Peyer's patch (tissue), 4 donors: ENCODE measurements at places on chromosomes 4 and X.
A peak's percentile ranks its signal among the peaks of the same experiment; 100 is the strongest.

GRCh38 chrX:67543818-67544217 is at the start of gene AR:
AR (plus strand) TSS chrX:67544021; CDS start chrX:67545147, 1,126 bp downstream.
- peak; percentile 37 for DNase-seq

- DNase-seq: no peak
These were observed 1060.6 kb upstream of the GRID2 start for GRCh38 chr4:91243132-91243531.

GRCh38 chrX:148499638-148500422 is 587 bp upstream of the AFF2 start:
- no peak for DNase-seq

DNA sequence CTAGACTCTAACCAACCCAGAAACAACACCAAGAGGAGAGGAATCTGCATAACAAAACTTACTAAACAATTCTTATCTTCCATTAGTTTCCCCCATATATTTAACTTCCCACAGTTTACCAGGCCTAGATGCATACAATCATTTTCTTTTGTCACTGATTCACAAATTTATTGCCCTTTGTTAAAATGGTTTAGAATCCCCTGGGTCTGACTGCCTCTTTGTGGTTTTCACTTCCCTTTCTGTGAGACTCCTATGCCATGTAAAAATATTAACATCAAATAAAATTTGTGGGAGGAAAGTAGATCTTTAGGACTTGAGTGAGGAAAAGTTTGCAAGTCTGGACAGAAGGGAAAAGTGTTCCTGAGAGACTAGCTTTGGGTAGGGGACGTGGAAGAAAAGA is 393.8 kb upstream of the CNKSR2 start:
- DNase-seq: no peak

- no peak for DNase-seq
These were observed 272.5 kb downstream of the ARHGAP10 start for GRCh38 chr4:148004228-148004857.

GRCh38 chr4:174406383-174406782 is 115.9 kb downstream of the HPGD start:
- DNase-seq: no peak

DNA sequence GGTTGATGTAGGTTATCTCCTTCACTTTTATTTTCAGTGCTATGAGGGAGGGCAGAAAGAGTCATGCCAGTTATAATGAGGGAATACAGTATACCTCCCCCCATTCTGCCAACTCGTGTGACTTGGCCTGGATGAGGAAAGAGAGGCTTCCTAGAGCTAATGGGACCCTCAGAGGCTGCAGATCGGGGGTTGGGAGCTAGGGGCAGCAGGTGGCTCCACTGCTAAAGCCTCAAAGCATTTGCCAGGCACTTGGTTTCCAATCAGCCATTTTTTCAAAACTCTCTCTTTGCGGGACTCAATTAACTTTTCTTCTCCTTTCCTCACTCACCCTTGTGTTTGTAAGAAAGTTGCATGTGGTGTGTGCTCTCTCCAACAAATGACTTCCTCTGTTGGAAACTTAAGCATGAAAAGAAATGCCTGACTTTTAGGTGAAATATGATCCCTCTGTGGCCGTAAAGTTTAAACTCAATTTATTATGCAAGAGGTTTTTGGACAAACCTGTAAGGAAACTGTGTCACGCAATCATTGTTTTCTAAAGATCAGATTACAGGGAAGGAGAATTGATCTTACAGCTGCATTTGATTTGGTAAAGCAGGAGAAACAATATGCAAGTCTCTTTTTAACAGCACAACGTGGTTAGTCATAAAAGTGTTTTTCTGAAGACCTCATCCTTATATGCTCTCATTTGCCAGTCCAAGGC is 7.0 kb downstream of the SFRP2 start:
- DNase-seq: no peak

DNA sequence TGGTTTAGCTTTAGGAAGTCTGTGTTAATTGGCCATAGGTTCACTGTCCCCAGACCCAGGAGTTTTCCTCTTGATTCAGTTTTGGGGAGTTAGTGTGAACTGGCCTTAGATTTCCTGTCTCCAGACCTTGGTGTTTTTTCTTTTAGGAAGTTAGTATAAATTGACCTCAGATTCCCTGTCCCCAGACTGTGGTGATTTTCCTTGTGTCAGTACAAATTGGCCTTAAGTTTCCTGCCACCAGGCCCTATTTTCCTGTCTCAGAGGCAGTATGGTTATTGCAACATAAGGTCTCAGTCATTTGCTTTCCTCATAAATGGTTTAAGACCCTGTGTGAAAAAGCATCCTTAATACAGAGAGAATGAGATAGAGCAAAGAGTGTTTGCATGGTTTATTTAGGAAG is 595.8 kb downstream of the NLGN4X start:
- DNase-seq: no peak

- DNase-seq: no peak
These were observed 60.4 kb upstream of the CRMP1 start for GRCh38 chr4:5952975-5953951.

GRCh38 chr4:140277576-140277975 is 95.9 kb upstream of the SCOC start:
- no peak for DNase-seq

DNA sequence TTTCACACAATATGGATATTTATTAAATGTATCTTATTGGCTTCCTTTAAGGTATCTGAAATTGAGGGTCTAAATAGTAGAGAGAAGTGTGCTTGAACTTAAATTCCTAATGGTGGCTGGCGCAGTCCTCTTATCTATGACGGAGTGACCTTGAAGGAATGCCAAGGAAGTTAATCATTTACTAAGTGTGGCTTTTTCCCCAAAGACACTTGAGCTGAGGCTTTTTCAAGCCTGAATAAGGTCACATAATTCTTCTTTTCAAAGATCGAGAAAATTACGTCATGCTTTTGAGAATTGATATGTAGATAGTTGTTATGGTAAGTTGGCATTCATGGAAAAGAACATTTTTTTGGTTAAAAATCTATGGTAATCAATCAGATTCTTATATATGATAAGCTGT is 11.7 kb upstream of the PRPS2 start:
- DNase-seq: no peak

DNA sequence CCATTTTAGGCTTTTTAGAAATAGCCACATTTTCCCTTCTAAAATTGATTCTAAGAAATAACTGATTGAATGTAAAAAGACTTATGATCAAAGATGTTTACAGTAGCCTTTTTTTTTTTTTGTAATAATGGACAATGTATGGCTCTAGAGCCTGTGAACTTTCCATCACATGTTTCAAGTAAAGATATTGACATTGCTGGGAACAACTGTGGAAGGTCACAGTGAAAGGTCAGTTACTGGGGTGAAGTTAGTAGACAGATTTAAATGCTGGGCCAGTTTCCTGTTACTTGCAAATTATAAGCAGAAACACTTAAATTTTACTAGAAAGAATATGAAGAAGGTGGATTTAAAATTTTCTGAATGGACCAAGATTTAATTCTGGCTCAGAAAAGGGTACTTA is 18.4 kb downstream of the PAGE2 start:
- DNase-seq: no peak

GRCh38 chrX:124373348-124373747 is 27.0 kb downstream of the SH2D1A start:
- no peak for DNase-seq

GRCh38 chrX:40968180-40968579 is 117.1 kb upstream of the USP9X start:
- DNase-seq: no peak

GRCh38 chrX:69309074-69309792 is 144.0 kb upstream of the PJA1 start:
- no peak for DNase-seq

GRCh38 chrX:120774606-120775005 is 101.1 kb downstream of the CT47B1 start:
- no peak for DNase-seq

DNA sequence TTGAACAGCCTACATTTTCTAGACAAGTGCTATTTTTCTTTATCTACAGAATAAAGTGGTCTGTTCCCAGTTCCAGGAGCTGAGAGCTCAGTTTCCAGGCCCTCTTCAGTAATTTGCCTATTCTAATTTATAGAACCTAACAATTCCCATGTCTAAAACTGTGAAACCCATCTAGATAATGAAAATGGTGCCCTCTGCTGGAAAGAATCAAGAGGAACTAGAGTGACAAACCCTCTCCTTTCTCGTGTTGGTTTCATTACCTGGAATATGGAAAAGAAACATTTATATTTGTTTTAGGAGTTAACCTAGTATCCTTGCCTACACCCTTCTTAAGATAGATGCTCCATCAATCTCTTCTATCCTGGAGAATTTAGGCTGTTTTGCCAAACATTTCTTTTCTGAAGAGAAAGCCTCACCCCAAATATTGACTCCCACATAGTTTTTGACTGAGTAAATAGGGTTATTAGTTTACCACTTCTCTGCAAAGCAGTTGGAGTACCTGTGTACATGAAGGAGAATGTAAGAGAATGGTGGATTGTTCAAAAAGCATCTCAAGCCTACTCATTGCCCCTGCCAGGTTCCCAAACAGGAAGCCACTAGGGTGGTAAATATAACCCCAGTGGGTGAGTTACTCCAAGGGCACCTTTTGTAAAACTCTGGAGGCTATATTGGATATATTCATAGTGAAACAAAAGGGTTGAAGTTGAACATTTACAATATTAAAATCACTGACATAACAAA is 121.6 kb downstream of the RASL11B start:
- no peak for DNase-seq

DNA sequence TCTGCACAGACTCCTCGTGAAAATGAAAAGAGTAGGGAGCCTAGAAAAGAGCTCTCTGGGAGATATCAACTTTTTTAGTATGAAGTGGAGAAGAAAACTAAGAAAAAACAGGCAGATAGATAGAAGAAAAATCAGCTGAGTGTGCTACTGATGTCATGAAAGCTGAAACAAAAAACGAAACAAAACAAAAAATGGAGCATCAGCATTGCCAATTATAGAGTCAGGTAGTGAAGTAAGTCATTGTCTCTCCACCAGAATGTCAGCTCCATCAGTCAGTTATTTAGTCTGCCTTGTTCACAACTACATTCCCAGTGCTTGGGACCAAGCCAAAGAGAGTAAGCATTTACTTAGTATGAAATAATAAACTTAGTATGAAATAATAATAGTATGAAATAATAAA is 595.1 kb downstream of the STPG2 start:
- DNase-seq: no peak

GRCh38 chr4:85979276-85979675 is 380.6 kb downstream of the MAPK10 start:
- no peak for DNase-seq

- no peak for DNase-seq
These were observed 14.4 kb upstream of the CYBB start for GRCh38 chrX:37765507-37765906.

DNA sequence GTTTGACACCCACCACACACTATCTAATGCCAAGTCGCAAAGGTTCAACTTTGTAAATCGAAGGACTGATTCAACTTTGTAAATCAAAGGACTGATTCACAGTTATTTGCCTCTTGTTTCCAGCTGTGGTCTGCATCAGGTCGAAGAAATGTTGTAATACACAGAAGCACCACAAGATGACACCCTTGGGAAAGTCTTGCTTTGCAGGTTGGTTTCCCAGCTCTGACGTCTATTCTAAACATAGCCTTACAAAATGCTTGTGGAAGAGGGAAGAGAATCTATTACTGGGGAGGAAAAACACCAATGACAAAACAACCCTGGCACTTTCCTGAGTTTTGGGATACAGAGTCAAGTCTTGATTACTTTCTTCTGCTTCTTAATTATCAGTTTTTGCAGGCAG is 35.3 kb downstream of the SUPT20HL1 start:
- peak; percentile 25 for DNase-seq

DNA sequence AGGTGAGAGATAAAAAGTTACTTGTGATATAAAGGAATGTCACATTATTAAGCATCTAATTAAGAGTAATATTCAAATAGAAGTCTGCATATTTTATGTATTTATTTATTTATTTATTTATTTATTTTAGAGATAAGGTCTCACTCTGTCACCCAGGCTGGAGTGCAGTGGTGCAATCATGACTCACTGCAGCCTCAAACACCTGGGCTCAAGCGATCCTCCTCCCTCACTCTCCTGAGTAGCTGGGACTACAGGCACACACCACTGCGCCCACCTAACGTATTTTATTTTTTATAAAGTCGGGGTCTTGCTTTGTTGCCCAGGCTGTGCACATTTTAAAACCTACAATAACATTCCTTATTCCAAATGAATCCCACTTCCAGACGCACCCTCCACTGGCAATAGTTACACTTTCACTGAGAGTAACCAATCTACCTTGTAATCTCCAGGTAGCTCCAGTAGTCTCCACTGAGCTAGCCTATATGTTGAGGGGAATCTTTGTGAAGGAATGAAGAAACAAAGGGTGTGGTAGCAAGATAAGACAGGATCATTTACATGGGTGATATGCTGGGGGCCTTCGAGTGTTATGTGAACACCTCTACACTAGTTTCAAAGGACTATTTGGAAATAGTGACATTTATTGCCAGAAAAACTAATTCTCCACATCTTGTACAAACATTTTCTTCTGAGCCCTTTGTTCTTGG is 11.9 kb downstream of the SH3D19 start:
- DNase-seq: no peak

DNA sequence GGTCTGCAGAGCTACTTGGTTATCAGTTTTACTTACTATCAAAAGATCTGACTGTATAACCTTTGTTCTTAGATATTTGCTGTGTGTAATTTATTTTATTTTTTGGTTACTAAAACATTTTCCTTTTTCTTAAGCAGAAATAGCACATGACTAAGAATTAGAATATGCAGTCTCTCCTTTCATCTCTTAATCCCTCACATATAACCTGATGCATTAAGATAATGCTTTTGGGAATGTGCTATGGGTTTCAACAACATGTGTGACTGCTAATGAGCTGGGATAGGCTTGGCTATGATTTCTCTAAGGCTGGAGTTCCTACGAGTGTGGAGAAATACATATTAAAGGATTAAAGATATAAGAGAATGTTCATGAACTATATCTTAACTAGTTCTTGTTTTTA is 41.5 kb downstream of the SHROOM3 start:
- no peak for DNase-seq

- DNase-seq: no peak
These were observed 2.1 kb upstream of the MTNR1A start for GRCh38 chr4:186557486-186557885.

- DNase-seq: no peak
These were observed 94.1 kb downstream of the PDS5A start for GRCh38 chr4:39883646-39884045.

DNA sequence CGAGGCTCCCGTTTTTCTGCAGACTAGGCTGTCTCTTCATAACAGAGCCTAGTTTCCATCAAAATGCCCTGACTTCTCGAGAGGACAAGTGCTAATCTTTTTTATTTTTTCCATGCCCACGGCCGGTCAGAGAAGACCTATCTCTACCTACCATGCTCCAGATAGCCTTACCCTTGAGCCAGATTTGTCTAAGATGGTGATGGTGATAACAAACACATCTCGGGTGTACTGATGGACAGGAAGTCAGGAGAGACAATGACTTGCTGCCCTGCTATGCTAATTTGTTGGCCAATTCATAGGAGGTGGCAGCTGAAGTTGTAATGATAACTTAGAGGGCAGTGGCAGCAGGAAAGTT is 42.2 kb upstream of the NKRF start:
- DNase-seq: no peak

GRCh38 chr4:116665716-116666115 is 419.7 kb downstream of the TRAM1L1 start:
- no peak for DNase-seq
